ENCODE measurements at places on chromosomes 1 and 21.
A peak's percentile ranks its signal among the peaks of the same experiment; 100 is the strongest.

DNA sequence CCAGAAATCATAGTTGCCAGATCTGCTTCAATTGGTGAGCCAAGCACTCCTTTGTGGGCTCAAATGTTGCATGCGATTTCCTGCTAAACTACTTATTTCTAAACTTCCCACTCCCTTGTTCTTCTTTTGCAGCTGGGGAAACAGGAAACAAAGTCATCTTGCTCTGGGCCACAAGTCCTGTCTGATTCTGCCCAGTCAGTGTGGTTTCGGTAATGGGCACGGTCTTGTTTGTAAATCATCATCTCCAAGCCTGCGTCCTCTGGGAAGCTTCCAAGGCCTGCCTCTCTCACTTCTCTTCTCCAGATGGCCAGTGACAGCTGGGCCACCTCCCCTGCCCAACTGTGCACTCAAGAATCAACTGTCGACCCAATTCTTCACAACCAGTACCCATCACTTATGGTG, 4.4 kb downstream of the S100A8 start:
- DNase-seq, result no peak

DNA sequence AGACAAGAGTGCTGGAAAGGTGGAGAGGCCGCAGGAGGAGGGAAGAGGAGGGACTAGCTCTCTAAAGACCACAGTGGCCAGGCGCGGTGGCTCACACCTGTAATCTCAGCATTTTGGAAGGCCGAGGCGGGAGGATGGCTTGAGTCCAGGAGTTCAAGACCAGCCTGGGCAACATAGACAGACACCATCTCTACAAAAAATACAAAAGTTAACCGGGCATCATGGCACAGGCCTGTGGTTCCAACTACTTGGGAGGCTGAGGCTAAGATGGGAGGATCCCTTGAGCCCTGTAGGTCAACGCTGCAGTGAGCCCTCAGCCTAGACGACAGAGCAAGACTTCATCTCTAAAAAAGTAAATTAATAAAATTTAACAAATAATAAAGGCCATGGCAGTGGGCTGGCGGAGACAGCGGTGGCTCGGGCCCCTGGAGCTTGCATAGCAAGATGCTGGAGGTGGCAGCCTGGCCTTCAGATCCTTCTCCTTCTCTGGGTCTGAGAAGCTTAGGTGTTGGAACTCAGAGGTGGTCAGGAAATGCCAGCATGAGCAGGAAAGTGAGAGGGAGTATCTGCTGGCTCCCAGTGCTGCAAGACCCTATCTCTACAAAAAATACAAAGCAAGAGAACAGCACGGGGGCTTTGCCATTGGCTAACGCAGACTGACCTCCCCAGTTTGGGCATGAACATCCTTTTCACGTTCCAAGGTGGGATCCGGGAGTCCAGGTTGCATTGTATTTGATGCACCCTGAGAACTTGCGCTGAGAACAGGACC, 10.7 kb downstream of the WNT3A start:
- no peak for DNase-seq

GRCh38 chr1:67840449-67840848, 7.2 kb upstream of the GNG12 start:
- no peak for DNase-seq

GRCh38 chr1:22224091-22224490, 81.2 kb upstream of the WNT4 start:
- DNase-seq, result no peak

DNA sequence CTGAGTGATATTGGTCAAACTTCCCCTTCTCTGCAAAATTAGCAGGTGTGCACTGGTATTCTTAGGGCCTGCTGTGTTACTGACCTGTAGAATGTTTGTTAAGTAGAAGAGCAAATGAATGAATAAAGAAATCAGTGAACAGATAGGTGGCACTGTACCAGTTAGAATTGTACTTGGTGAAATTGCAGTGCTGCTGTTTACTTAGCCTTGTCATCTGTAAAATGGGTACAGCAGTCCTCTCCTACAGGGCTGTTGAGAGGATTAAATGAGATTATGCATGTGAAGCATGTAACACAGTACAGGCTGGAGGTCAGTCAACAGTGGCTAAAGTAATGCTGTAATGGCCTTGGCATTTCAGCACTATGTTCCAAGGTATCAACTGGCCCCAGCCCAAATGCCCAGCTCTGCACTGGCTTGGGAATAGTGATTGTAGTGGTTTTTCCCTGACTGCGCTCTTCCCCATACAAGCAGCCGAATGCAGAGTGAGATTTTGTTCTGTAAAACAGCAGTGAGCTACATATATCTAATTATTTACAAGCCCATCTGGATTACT, 10.5 kb downstream of the VANGL1 start:
- no peak for DNase-seq

- DNase-seq, result no peak
Measured at GRCh38 chr1:165284454-165284853, 72.1 kb downstream of the LMX1A start.

- DNase-seq, result no peak
Measured at GRCh38 chr1:11307852-11308251, 34.9 kb downstream of the UBIAD1 start.

GRCh38 chr1:18394563-18395156, 86.1 kb upstream of the KLHDC7A start:
- DNase-seq, result no peak

- no peak for DNase-seq
Measured at GRCh38 chr1:56322211-56322610, 257.2 kb downstream of the PLPP3 start.

DNA sequence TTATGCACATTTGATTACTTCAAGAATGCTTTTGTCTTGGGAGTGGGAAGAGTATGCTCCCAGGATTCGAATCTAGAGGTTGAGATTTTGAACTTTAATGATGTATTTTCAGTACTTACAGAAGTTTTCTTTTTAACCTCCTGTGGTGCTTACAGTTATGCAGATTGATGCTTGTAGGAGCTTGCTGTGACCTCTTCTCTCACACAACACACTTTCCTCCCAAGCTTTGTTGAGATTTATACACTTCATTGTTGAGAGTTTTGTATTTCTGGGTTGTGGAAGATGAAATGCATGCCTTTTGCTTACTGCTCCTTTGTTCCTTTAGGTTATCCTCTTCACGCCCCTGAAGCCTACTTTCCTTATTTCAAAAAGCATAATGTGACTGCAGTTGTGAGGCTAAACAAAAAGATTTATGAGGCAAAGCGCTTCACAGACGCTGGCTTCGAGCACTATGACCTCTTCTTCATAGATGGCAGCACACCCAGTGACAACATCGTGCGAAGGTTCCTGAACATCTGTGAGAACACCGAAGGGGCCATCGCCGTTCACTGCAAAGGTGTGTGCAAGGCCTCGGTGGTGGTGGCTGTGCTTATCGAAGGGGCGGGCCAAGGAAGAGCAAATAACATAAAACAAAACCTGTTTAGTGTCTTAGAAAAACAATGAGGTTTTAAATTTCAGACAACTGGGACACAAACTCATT, 75.5 kb upstream of the GPR88 start:
- DNase-seq, result peak; percentile 21

DNA sequence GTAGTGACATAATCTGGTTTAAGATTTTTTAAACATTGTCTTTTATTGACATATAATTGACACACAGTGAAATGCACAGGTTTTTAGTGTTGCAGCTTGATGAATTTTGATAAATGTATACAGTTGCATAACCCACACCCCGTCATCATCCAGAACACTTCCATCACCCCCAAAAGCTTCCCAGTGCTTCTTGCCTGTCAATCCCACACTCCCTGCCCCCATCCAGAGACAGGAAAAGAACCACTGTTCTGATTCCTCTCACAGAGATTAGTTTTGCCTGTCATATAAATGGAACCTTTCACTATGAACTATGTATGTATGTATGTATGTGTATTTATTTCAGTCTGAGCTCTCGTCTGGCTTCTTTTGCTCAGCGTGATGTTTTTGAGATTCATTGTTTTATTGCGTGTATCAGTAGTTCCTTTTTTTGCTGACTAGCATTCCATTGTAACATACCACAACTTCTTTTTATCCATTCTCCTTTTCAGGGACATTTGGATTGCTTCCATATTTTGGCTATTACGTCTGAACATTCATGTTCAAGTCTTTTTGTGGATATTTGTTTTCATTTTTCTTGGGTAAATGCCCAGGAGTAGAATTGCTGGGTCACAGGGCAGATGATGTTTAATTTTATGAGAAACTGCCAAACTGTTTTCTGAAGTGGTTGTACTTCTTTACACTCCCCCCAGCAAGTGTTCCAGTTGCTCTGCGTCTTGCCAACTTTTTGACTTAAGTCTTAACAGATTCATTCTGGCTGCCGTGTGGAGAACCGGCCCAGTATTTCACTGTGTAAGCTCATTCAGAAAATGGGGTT, 8.7 kb downstream of the UBIAD1 start:
- DNase-seq, result no peak

- DNase-seq, result no peak
Measured at GRCh38 chr1:245201201-245201600, 46.4 kb downstream of the KIF26B start.

- no peak for DNase-seq
Measured at GRCh38 chr1:46152016-46152415, 19.6 kb upstream of the PIK3R3 start.

DNA sequence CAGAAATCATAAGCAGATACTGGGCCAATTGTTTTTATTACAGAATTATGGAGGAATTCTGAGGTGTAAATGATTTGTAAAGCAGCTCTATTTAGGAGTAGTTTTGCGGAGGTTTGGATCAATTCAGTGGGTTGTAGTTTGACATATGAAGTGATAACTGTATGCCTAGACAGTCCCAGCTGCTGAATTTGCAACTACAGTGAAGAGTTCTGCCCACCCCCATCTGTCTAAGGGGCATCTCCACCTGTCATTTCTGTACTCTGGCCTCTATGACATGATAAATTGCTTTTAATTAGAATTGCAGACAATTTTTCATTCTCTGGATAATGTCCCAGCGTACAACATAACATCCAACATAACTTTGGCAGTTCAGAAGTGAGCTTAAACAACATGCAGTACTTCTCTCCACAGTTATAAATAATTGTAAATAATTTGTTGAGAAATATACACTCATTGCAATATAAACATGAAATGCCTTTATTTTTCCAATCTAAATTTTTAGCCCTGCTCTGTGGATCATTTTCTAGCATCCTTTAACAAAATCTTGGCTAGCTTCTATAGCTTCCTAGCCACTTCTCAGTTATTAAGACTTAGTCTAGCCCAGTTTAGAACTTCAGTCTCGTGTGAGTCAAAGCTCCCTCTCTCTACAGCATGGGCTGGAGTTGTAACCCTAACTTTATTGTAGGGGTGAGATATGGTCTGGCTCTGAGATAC, 52.3 kb downstream of the PDE4B start:
- DNase-seq, result no peak

DNA sequence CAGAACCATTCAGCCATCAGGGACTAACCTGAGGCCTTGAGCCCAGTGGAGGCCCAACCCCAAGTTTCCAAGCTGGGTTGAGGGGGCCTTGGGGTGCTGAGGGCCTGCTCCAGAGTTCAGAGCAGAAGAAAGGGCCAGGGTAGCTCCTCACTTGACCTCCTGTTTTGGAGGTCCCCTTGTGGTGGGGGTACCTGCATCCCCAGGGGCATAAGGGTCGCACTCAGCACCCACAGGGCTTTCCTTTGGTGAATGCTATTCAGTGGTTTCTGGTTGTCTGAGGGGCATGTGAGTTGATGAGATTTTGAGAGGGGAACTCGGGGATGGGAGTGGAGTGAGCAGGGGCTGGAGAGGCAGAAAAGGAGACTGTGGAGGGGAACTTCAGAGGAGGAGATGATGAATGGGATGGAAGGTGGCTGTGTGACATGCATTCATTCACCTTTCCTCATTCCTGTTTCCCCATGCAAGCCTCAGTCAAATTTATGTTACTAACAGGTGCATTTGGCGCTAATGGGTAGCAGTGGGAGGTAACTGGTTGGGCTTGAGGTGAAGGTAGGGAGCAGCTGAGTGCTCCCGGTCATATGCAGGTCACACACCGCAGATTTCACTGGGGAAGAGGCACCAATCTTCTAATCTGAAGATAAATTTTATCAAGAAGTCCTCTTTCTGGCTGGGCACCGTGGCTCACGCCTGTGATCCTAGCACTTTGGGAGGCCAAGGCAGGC, 50.4 kb downstream of the TEX35 start:
- no peak for DNase-seq

GRCh38 chr1:207134581-207134980, 30.5 kb downstream of the C4BPA start:
- DNase-seq, result no peak

- DNase-seq, result no peak
Measured at GRCh38 chr1:61300899-61301298, 218.5 kb downstream of the NFIA start.

DNA sequence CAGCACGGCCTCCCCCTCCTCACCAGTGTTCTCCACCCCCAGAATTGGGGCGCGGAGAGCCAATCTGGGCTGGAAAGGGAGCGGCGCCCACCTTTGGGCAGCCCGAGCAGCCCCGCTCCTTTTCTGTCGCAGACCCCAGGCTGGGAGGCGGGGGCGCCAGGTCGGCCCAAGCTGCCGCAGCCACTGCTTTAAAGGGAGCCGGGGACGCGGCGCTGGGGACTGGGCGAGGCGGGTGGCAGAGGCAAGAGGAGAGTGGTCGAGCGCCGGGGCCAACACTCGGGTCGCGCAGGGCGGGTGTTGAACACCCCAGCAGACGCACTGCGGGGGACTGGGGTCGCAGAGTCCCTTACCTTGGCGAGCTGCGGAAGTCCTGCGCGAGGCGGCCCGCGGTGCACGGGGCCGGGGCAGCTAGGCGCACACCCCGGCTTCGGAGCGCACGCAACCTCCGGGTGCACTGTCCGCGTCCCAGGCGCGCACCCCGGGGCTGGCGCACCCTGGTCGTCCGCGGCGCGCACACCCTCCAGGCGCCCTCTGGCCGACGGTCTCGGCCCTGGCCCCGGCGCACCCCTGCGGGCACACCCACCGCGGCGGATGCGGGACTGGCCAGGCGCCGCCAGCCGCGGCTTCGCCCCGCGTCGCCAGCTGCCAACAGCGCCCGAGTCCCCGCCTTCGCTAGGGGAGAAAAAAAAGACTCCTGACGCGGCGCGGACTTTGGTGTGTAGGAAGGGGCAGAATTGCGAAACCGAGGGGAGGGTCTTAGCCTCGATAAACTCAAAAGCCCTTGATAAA, at the start of gene KANK4:
KANK4 (minus strand) TSS at position 679 of the 789 bp plus-strand sequence. CDS start 37,870 bp downstream, outside the sequence.
- peak; percentile 61 for DNase-seq

- DNase-seq, result no peak
Measured at GRCh38 chr1:78267513-78268218, 221.9 kb downstream of the GIPC2 start.

DNA sequence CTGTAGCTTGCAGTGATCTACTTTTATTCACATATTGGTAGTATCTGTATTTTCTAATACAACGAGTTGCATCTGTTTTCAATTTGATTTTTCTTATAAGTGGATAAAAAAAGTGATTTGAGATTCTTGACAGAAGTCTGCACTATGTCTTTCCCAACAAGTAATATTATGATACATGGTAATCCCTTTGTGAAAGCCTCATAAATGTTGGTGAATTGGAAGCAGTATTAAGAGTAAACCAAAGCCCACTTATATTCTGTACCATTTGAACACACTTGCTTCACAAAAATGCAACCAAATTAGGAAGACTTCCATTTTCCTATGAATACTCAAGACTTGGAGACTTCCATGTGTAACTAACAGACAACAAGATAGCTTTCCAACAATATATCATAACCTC, 172.0 kb downstream of the HMCN1 start:
- no peak for DNase-seq
